Activated CD4-positive, alpha-beta memory T cell treated with anti-CD3 and anti-CD28 coated beads, Interleukin-2, amount 10 ng/mL, durations not matched to agents 7 days and 5 days (primary cell): ENCODE measurements at places on chromosomes 7 and 10. TPM values are rescaled to one million over a fixed set of nuclear protein-coding genes. Genes with fewer than 3 reads are reported as not detected.

GRCh38 chr7:48085433-48085791 lies 3.7 kb upstream of the UPP1 start:
- no peak for DNase-seq

- no peak for DNase-seq
These were observed 305.9 kb upstream of the RNF32 start for GRCh38 chr7:156334636-156335035.

- no peak for DNase-seq
These were observed 41.9 kb upstream of the TNKS2 start for GRCh38 chr10:91756286-91756685.

DNA sequence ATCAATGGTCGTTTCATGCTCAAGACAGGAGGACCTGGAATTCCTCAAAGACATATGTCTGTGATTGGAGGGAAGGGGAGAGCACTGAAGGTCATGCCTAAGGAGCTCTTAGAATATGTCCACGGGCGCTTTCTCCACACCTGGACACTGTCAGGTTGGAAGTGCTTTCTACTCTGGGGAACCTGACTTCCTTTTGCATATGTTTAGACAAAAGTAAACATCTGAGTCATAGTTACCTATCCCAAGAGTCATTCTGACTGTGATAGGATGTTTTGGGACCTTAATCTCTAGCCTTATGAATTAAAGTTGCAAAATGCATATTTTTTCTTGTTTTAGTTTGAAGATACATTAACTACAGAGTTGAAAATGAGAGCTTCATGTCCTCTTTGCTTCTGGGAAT lies 251.7 kb downstream of the KLF6 start:
- DNase-seq: no peak

The DNAH11 gene
- total RNA-seq: 2.2 TPM

The GDF10 gene
- total RNA-seq: not detected
